Spinal cord (tissue), 10 donors: ENCODE measurements at places on chromosomes 2 and 18. TPM values are rescaled to one million over a fixed set of nuclear protein-coding genes. Genes with fewer than 3 reads are reported as not detected.
A peak's percentile ranks its signal among the peaks of the same experiment; 100 is the strongest.

The GKN2 gene
- not detected for total RNA-seq

The ANKRD44 gene
- total RNA-seq: 29.2 TPM

The KIF1A gene
- total RNA-seq: 186 TPM

- peak; percentile 91 for DNase-seq
Measured at GRCh38 chr18:49976795-49977560, 163.6 kb upstream of the ACAA2 start.

DNA sequence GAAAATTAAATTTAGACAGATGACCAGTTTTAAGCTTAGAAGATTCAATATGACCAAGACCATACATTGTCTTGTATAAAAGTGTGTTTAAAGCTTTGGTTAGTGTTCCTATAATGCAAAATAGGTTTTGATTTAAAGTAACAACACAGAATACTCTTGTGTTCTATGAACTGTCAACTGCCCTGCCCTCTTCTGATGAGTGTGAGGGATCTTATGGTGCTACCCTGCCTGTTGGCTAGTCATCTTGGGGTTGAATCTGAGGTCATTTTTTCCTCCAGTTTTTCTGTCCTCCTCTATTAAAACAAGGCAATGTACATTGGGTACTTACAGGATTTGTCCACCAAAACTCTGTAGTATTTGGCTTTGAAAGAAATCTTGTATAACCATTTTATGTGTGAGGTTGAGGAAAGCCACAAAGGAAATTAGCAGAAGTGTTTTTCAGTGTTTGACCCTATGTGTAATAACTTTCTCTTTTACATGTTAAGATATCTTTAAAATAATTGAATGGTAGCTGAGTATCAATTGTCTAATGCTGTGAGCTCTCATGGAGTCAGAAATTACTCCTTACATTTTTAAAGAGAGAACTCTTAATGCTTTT lies 129.1 kb downstream of the SPTBN1 start:
- DNase-seq: no peak

DNA sequence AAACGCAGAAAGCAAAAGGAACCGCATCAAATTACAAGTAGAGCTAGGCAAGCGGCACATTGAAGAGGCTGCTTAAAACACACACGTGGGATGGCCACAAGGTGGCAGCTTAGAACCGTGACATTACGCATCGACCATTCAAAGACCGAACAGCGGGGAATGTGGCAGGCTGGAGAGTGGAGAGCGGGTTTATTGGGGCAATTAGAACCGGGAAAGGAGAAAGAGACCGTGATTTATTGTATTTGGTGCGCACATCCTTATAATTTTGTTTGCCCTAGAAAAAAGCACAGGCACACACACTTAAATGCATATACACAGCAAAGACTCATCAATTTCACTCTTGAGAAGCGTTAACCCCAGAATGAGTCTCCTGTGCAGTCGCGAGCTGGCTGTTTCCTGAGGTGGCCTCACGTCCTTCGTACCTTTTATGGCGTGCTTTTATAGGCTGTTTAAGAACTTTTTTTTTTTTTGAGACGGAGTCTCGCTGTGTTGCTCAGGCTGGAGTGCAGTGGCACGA lies 31.7 kb upstream of the MEP1B start:
- DNase-seq: peak; percentile 96

- no peak for DNase-seq
Measured at GRCh38 chr2:211033765-211034164, 477.4 kb downstream of the CPS1 start.

GRCh38 chr2:24359129-24360049 lies 947 bp downstream of the ITSN2 start:
- peak; percentile 65 for DNase-seq

DNA sequence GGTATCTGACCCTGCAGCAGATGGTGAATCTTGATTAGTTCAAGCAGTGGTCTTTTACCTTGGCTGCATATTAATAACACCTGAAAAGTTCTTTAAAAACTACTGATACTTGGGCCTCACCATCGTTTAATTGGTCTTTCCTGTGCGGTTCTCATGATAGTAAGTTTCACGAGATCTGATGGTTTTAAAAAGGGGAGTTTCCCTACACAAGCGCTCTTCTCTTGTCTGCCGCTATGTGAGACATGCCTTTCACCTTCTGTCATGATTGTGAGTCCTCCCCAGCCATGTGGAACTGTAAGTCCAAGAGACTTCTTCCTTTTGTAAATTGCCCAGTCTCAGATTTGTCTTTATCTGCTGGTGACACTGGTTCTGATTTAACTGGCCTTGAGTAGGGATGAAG lies 102.3 kb downstream of the LYPD1 start:
- no peak for DNase-seq

The TNFRSF11A gene
- total RNA-seq: 1.8 TPM

- no peak for DNase-seq
Measured at GRCh38 chr2:196219671-196220070, 48.3 kb upstream of the STK17B start.

DNA sequence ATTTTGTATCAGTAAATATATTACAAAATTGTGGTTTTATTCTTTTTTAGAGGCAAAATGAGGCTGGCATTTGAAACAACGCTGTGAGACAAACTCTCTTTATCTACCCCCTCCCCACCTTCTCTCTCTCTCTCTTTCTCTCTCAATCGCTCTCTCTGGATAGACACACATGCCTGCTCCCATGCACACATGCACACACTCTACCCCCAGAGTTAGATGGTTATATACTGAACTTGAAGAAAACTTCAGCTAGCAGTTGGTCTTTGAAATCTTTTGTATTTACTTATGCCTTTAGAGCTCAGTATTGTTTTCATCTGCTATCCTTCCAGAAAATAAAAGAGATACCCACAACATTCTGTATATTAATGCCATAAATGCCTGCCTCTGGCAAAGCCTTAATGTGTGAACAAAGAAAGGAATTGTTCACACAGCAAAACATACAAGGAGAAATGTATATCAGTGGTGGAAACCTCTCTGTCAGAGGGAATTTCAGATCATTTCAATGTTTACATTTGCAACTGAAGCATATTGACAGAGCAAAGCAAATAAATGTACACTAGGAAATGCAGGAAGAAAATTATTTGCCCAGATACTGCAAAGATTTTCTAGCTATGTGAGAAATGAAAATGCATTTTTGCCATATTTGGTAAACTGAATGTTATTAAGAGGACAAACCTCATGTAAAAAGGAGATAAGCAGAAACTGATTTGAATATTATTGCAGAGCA lies 217.0 kb upstream of the UBE2E3 start:
- DNase-seq: no peak

GRCh38 chr18:11761553-11761952 lies 72.5 kb downstream of the GNAL start:
- DNase-seq: no peak

The MAB21L4 gene
- total RNA-seq: not detected

DNA sequence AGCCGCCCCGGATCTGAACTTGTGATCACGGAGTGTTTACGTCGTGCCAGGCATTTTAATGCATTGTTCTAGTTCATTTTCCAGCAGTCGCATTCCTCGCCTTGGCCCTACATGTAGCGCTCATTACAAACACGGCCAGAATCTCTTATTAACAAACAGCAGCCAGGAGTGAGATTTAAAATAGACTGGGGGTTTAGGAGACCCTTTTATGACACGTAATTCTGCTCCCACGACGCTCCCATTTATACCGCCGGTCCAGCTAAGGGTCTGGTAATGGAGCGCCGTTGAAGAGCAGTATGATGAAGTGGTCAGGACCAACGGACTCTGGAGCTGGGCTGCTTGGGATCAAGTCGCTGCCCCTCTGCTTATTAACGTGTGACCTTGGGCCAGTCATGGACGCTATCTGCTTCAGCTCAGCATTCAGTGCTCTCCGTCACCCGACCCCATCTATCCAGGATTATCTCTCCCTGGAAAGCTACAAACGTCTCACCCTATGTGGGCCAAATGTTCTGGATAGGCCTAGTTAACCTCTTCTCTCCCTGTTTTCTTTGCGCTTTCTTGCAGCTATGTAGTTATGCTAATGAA lies 745 bp downstream of the MSH2 start:
- DNase-seq: no peak

DNA sequence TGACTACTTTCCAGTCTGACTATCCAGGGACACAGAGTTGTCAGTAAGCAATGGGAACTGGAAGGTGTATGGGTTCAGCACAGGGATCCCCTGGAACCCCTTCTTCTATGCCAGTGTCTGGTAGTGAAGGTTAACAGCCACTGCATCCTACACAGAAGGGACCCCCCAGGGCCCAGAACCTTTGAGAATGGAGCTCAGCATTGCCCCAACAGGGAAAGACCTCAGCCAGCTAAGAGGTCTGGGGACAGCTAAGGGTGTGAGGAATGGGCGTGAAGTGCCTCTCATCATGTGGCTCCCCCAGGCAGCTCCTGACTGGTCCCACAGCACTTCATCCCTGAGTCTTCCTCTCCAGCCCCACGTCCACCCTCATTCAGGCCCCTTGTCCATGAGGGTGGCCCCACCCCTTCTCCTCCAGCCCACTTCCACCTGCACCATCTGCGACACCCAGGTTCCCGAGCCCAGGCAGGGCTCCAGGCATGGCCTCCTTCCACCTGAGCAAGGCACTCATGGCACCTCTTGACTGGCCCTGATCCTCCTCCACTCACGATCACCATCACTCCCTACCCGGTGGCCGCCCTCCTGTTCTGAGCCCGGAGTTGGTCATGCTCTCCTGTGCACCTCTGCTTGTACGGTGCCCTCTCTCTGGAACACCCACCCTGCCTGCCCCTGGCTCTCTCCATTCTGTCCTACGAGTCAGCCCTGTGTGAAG lies 77.1 kb downstream of the SFXN5 start:
- no peak for DNase-seq

DNA sequence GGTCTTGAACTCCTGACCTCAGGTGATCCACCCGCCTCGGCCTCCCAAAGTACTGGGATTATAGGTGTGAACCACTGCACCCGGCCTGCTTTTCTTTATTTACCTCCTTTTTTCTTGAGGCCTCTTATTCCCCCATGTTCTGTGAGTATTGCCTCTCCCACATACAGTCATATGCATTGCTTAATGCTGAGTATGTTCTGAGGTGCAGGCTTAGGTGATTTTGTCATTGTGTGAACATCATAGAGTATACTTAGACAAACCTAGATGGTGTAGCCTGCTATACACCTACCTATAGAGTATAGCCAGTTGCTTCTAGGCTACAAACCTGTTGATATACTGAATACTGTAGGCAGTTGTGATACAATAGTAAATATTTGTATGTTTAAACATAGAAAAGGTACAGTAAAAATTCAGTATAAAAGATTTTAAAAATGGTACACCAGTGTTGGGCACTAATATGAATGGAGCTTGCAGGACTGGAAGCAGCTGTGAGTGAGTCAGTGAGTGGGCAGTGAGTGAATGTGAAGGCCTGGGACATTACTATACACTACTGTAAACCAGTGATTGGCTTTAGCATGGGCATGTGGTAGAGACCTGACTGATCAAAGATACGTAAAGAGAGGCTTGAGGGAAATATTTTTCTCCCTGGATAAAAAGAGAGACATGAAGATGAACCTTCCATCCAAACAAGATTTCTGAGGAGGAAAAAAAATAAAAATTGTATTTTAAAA lies 17.6 kb downstream of the SLC39A10 start:
- DNase-seq: no peak

The IL1RL1 gene
- 0.17 TPM for total RNA-seq

The KHK gene
- total RNA-seq: 4.1 TPM

- DNase-seq: peak; percentile 46
Measured at GRCh38 chr18:5197032-5197434, at the start of gene AKAIN1. TSS of gene AKAIN1 (minus strand) at chr18:5197257. CDS start at chr18:5197053, 204 bp downstream.
